Cardiac fibroblast (primary cell): ENCODE measurements at places on chromosomes 3 and 15.
A peak's percentile ranks its signal among the peaks of the same experiment; 100 is the strongest.

DNA sequence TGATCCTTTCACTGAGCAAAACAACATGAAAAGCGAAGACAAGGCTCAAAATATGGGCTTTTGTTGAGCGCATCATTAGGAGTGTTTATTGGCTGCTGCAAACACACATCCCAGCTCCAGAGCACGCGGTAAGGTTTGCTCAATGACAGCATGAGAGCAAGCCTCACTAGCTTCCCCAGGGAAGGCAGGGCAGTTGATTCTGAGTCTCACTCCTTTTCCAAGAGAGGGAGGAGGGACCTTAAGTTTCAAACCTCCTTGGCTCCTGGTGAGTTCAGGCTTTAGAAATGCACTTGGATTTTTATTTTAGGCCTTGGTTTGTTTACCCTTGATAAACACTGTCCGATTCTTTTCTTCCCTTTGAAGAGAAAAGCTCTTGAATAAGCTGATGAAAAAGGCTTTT lies 69.1 kb upstream of the CACNA2D3 start:
- DNase-seq = no peak

- DNase-seq = no peak
Observed at GRCh38 chr3:151919030-151919328, 45.5 kb downstream of the SUCNR1 start.

GRCh38 chr3:102484-102883 lies 94.1 kb upstream of the CHL1 start:
- no peak for DNase-seq

DNA sequence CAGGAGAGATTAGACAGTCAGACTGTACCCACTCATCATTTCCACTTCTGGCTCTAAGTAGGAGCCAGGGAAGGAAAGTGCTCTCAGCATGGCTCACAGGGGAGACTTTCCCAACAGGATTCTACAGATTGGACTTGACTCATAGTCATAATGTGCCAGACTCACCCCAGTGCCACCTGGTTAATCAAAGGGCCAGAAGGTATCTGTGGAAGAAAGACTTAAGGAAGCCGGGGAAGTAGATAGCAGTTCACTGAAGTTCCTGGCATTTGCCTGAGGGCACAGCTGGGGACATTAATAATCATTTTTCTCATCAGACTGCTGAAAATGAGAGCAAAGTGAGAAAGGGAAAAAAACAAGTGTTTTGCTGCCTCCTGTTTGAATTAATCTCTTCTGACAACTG lies 717.5 kb downstream of the TUSC7 start:
- DNase-seq = no peak

DNA sequence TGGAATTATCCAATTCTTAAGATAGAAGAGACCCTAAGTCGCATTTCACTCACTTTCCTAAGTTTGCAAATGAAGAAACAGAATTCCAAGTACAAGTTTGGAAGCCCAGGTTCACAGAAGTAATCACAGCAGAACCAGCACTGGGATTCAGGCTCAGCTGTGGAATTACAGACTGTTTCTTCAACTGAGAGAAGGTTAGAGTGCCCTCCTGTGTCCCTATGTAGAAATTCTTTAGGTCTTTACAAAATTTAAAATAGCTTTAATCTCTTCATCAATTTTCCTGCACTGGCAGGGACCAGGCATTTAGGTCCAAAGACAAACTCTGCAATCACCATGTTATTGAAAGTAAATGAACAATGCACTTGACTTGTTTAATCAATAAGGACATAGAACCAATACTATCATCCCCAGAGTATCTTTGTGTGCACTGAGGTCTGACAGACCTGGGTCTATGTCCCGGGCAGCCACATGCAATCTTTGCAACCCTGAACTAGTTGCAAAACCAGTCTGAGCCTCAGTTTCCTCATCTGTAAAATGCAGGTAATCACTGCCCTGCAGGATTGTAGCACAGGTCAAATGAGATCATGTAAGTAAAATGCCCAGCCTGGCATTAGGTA lies 96.3 kb upstream of the ZBED2 start:
- peak; percentile 71 for DNase-seq

- no peak for DNase-seq
Observed at GRCh38 chr15:99244306-99244705, 5.1 kb downstream of the TTC23 start.
